ENCODE measurements at places on chromosomes 13 and 19. TPM values are rescaled to one million over a fixed set of nuclear protein-coding genes. Genes with fewer than 3 reads are reported as not detected.

TPTE2 gene
- 0.29 TPM for total RNA-seq

CLEC17A gene
- not detected for total RNA-seq

PGLYRP1 gene
- not detected for total RNA-seq

SOX1 gene
- total RNA-seq, result not detected

NOSIP gene
- total RNA-seq, result 91.4 TPM

VSTM1 gene
- total RNA-seq, result not detected

PRTN3 gene
- not detected for total RNA-seq

PCDH8 gene
- 0.04 TPM for total RNA-seq

ZIC2 gene
- total RNA-seq, result not detected

CCDC194 gene
- not detected for total RNA-seq

RFX2 gene
- 6.5 TPM for total RNA-seq

BRME1 gene
- total RNA-seq, result 2.5 TPM

SELENOV gene
- 0.42 TPM for total RNA-seq

NLRP9 gene
- total RNA-seq, result not detected

All from kidney epithelial cell (primary cell).